ENCODE measurements at places on chromosomes 6 and 20.
A peak's percentile ranks its signal among the peaks of the same experiment; 100 is the strongest.

- DNase-seq = no peak
Measured at GRCh38 chr20:61757678-61758563, 307.8 kb downstream of the TAF4 start.

DNA sequence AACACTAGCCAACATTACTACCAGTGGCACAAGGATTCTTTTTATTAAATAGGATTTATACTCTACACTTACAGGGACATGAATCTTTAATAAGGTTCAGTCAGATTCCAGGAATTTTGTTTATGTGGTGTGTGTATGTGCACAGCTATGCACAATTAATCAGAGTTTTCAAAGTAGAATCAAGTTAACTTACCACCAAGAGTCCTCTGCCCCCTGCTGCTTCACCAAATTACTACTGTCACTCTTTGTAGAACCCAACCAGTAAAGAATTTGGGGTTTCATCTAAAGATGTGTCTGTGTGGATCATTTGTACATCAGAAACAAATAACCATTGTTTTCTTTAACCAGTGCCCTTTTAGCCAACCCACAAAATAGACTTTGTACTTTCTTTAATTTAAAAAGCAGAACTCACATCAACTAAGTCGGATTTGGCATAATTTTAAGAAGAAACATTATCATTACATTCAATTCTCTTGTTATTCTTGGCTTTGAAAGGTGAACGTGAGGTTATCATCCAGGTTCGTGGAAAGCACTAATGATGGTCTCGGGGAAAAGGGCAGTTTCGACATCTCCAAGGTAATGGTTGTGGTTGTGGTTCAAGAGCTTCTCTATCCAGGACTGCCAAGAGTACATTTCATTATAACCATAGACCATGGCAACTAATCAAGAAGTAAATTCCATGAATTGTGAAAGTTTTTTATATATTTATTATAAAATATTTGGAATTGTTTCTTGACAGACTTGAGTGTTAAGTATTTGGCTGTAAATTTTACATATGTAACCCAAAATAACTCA is 514.3 kb upstream of the ID4 start:
- DNase-seq = no peak

DNA sequence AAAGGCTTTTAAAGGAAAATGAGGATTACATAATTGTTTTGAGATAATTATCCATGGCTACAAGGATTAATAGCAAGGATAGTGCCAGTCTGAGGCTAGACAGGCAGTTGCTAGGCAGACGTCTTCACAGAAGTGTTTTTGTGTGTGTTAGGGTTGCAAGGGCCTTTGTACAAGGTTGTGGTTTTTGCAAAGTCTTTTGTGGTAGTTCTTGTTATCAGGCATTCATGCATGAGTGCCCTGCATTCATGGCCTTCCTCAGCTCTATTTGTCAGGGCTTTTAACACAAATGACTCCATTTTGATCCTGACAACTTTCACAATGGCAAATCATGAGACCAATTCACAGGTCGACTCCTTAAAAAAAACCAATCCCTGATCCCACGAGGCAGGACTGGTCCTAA is 68.1 kb upstream of the TXNDC5 start:
- peak; percentile 67 for DNase-seq

- DNase-seq = peak; percentile 6
Measured at GRCh38 chr20:10665027-10665561, 8.7 kb downstream of the JAG1 start.

GRCh38 chr6:15503346-15503680 is 159.5 kb downstream of the DTNBP1 start:
- DNase-seq = no peak

DNA sequence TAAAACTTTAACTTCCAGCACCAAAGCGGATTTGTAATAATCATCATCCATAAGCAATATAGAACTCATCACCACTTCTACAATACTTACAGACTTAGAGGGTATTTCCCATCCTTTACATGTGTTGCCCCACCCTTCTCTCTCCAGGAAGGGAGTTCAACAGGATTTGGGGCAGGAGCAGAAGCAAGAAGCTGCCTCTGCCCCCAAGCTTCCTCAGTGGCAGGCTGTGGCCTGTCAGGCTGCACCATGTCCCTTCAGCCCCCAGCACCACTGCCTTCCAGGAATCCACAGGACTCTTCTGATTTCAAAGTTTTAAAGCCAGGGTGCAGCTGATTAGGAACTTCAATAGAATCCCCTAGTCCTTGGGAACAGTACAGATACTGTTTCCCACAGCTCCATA is 36.7 kb upstream of the MCM9 start:
- no peak for DNase-seq

DNA sequence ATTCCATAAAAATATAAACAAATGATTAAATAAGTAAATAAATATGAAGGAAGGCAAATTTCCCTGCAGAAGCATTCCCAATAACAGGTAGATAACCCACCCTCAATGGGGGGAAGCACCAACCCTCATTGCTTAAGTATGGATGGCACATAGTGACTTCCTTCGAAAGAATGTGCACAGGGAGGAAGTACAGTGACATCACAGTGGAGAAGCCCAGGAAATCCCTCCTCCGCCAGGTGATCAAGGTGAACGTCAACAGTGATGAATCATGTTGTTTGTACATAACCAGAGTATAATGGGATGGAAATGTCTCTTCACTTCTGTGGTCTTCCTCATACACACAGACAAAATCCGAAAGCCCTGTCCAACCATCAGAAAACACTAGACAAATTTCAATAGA is 267.9 kb downstream of the THBS2 start:
- no peak for DNase-seq

- no peak for DNase-seq
Measured at GRCh38 chr20:59044295-59044694, 1.7 kb upstream of the PRELID3B start.

DNA sequence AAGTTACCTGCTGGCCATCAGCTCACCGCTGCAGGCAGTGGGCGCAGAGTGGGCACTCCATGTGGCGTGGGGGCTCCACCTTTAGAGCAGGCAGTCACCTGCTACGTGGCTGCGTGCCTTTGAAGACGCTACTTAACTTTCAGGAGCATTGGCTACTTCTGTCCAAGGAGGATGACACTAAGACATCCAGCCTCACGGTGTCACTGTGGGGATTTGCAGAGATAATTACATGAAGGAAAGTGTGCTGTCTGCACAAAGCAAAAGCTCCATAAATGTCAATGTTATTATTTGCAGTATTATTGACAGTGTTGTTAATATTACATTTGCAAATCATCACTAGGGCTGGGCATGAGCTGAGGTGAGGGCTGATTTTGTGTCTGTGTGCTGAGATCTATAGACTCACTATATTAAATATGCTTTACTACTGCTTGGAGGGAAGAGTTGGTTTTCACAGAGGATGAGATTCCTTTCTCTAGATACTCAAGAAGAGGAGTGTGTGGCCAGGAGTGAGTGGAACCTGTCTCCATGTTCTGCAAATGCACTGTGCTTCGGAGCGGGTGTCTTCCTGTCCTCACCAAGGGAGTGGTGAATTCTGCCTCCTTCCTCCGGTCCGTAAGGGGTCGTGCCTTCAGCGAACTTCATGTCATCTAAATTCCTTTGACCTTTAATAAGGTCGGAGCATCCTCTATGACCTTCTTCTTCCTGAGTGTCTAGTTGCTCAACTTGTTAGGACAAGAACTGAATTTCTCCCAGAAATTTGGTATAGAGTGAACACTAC is 165.8 kb upstream of the SYNDIG1 start:
- peak; percentile 4 for DNase-seq

DNA sequence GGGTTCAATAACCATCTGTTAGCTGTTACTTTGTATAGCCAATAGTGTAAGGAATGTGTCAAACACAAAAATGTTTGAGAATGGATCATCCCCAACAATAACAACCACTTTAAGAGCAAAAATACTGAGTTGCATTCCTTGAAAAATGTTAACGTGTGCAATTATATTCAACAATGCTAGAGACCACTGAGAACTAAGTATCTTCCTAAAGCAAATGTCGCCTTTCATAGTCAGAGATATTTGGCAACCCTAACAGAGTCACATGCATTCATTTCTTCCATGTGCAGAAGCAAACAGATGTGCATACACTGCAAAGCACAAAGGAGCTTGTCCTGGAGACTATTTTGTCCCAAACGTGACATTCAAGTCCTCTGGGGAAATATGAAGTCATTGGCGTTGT is 448.6 kb downstream of the GJA1 start:
- DNase-seq = no peak

GRCh38 chr6:68328156-68328555 is 306.9 kb upstream of the ADGRB3 start:
- DNase-seq = no peak

DNA sequence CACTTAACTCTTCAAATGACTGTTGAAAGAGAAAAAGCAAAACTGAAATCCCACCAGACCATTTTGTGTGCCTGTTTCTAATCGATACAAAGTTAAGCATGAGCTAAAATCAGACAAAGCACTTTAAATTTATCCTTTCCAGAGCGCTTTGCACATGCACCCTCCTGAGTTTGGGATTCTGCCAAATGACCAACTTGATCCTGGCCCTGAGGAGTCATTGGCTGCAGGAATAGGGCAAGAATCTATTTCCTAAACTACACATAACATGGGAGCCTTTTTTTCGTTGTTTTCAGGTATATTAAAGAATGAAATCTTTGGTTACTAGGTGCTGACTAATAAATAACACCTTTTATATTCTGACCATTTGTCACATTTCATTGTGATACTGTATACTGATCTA is 23.8 kb upstream of the MTHFD1L start:
- no peak for DNase-seq

DNA sequence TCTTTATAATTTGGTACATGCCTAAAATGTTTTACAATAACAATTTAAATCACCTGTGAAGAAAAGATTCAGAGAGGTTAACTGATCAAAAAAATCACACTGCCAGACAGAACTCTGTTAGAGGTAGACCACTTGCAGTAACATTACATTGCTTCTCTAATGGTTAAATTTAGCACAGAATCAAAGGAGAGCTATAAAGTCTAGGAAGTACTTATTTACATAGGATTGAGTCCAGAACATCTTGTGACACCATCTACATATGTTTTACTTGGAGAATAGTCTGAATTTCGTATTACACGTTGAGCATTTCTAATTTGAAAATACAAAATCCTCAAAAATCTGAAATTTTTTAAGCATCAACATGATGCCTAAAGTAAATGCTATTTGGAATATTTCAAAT is 17.2 kb upstream of the TBC1D20 start:
- DNase-seq = no peak

GRCh38 chr20:3168079-3168828 is 5.1 kb downstream of the LZTS3 start:
- peak; percentile 34 for DNase-seq

DNA sequence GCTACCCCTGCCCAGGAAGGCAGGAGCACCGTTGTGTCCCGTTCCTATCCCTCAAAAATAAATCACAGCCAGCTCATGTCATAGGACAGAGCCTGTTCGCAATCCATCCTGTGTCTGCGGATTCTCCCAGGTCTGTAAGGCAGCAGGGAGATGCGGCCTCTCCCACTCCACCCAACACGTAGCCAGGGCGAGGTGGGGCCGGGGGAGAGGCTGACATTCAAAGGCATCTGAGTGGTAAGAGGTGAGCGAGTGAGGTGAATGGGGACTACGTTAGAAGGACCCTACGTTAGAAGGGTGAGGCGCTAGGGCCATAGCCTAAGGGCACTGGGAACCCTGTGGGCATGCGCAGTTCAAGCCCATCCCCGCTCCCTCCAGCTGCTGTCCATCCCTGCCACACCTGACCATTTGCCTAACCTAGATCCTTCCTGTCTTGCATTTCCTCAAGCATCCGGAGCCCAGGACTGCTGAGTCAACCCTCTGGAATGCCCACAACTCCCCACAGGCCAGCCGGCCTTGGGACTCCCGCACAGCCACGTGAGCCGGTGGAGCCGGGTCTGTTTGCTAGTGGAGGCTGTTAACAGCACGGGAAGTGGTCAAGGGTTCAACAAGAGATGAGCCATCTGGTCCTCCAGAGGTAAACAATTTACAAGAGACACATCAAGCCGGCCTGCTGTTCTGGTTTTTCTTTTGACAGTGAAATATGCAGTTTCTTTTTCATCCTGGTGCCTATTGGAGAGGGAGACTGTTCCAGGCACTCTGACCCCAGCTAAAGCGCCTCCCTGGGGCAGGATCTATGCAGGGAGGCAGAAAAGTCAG is 45.9 kb downstream of the RIPOR3 start:
- DNase-seq = no peak

DNA sequence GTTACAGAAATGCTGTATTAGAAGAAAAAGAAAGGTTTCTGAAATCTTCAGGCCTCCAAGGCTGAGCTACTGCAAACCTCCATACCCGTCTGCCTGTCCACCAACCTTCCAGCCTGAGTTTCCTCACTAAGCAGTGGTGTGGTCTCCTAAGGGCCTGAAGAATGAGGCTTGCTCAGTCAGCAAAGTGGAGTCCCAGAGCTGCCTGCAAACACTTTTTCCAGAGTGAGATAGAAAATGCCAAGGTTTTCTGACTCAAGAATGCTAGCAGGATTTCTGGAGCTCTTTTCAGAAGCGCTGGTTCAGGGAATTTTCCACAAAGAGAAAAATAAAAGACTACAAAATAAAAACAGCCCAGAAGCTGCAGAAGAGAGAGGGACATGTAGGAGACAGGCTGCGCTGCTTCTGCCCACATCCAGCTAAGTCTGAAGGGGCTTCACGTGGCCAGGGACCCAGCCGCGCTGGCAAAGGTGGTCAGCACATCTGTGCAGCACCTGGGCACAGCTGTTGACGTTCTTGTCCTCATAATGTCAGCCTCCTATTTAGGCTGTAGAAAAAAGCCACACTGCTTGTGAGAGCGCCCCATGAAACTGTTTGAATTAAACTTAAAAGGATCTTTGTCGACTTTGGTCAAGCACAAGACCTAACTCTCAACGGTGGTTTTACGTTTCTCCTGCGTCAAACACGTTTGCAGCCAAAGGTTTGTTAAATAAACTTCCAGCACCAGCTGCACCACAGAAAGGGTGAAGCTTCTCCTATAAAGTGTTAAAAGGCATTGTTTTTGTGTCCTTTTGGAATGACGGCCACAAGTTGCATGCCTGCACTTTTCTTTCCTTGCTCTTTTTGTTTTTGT is 209.0 kb downstream of the THBS2 start:
- DNase-seq = no peak

- no peak for DNase-seq
Measured at GRCh38 chr20:24064092-24064491, 75.5 kb upstream of the GGTLC1 start.

- DNase-seq = no peak
Measured at GRCh38 chr6:142950291-142950690, 5.3 kb upstream of the HIVEP2 start.

DNA sequence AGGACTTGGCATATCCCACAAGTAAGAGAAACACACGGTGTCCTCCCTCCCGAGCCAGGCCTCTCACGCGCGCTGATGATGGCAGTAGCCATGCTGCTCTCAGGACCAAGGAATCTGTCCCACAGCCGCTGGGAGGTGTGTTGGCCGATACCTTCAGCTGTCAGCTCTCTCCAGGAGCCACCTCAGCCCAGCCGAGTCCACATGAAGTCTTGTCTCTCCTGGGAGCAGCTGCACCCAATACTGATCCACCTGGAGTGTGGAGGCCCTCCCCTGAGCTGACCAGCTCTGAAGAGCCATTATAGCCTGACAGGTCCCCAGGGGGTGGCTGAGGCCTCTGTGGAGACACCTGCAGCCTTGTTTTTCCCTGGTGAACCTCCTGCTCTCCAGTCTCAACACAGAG is 23.8 kb upstream of the NXT1 start:
- no peak for DNase-seq

GRCh38 chr20:55934146-55934545 is 71.2 kb downstream of the CBLN4 start:
- no peak for DNase-seq

GRCh38 chr6:159100395-159101182 is 55.8 kb upstream of the TAGAP start:
- DNase-seq = no peak

All from hematopoietic multipotent progenitor cell treated with erythropoietin and hydrocortisone succinate and interleukin-3 and kit ligand, for 6 days (in vitro differentiated cells).